ENCODE measurements at places on chromosomes 7 and 10.

GRCh38 chr7:52500841-52501240 lies 534.6 kb upstream of the POM121L12 start:
- peak; percentile 43 for DNase-seq

DNA sequence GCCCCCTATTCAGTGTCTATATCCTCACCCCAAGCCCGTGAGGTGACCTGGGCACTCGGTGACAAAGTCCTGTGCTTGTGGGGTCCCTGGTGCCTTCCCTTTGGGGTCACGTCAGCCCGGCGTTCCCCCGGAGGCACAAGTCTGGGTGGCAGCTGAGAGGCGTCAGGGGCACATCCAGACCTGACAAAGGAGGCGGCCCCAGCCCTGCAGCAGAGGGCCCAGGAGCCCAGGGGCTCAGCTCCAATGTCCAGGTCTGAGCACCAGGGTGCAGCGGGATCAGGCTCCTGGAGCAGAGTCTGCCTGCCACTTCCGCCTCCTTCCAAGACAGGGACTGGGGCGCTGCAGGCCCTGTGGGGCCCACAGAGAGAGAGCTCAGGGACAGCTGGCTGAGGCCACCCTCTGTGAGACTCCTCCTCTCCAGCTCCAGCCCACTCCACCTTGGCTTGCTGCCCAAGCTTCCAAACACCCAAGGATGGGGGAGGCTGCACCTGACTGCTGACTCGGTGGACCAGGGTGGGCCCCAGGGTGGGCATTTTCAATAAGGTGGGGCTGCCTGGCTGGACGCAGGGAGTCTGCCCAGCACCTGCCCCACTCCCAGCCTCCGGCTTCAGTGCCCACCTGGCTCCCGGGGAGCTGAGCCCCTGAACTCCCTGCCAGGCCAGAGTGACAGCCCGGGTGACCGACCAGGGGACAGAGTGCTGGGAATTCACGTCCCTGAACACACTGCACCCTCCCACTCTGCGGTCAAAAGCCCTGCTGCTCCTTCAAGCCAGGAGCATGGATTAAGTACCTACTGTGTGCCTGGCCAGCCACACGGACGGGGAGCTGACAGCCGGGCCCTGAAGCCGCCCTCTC lies 1.0 kb upstream of the KNDC1 start:
- DNase-seq, result no peak

- no peak for DNase-seq
Measured at GRCh38 chr10:51188866-51189265, 114.6 kb downstream of the PRKG1 start.

DNA sequence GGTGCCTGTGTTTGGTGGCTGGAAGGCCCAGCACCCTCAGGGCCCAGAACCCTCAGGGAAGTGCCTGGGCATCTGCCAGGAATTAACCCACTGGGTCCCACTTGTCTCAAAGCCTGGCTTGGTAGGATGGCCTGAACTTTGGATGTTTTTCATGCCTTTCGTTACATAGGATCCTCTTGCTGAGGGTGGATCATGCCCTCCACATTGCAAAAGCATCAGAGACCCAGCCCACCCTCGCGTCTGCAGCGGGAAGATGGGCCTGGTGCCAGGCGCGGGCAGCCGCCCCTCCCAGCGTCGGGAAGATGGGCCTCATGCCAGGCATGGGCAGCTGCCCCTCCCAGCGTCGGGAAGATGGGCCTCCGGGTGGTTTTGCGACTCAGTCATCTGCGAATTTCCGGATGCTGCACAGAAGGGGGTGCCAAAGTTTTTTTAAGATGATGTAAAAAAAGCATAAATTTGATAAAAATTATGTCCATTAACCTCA lies 51.9 kb upstream of the PRKAR1B start:
- DNase-seq, result no peak

DNA sequence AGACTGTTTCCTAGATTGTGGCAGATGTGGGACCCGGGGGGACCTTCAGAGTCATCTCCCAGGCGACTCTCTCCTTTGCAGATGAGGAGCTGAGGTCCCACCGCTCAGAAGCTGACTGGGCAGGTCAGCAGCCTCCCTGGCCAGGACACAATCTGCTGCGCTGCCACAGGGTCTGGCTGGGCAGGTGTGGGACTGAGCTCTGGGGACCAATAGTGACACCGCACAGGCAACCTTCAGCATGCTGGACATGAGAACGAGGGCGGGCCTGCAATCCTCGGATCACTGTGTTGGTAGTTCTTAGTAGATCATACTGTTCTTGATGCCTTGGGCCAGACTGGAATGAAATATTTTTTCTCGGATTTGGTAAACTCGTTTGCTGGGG lies 20.5 kb upstream of the CRYGN start:
- DNase-seq, result no peak

- peak; percentile 18 for DNase-seq
Measured at GRCh38 chr7:140214075-140214684, 37.4 kb upstream of the KDM7A start.

- peak; percentile 87 for DNase-seq
Measured at GRCh38 chr10:44801383-44802327, 109.5 kb upstream of the TMEM72 start.

DNA sequence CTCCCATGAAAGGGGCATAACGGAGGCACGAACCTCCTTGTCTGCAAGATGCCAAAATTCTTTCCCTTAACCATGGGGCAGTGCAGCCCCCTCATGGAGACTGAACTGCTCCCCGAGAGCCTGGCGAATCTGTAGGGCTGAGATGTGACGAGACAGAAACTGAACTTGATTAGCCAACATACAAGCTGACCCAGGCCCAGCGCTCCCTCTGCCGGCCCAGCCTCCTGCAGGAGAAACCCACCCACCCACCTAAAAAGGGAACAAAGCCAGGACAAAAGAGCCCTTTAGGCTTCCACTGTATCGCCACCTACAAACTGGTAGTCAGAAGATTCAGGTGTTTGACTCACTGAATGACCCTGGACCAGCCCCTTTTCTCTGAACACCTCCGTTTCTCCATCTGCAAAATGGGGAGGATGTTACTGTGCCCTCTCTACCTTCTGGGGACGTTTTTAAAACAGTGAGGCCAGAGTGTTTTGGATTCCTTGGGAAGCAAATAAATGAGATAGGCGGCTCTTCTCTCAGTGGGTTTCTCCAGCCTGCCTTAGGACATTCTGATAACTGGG lies 58.4 kb downstream of the C10orf105 start:
- no peak for DNase-seq

DNA sequence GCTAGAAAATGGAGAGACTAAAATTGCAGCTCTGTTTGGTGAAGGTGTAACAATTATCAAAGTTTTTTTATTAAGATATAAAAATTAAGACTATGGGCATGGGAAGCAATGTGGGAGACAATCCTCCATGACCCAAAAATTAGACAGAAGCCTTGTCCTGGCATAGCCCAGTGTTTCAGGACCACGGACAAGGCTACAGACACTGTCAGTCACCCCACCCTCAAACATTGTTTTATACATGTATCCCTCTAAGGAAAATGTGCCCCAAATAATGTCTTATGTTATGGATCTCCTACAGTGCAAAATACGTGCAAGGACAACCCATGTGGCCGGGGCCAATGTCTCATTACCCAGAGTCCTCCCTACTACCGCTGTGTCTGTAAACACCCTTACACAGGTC lies 24.0 kb downstream of the HABP2 start:
- no peak for DNase-seq

DNA sequence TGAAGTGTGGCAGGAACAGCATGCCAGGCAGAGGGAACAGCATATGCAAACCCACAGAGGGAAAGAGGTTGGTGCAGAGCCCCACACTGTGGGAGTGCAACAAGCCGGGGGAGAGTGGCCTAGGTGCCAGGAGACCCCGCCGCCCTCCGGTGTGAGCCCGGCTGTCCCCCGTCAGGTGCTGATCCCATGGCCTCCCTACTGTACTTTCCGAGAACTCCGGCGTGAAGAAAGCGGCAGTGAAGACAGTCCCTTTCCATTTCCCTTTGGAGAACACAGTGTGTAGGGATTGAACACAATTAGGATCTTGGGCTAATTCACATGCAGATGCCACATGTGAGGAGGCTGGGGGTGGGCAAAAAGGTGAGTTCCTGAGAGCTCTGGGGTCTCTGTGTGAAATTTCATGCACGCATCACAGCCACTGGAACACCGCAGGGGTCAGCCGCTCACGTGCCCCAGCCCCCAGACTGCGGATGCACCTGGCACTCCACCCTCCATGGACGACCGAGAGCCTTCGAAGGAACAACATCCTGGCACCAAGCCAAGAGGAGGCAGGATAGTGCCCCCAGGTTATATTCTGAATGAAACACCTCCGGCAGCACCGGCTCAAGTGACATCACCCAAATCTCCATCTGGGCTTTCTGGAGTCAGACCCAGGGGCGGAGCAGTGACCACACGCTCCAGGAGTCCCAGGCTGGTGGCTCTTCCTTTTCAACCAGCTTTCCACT lies 82.1 kb upstream of the PPP2R2D start:
- DNase-seq, result no peak

DNA sequence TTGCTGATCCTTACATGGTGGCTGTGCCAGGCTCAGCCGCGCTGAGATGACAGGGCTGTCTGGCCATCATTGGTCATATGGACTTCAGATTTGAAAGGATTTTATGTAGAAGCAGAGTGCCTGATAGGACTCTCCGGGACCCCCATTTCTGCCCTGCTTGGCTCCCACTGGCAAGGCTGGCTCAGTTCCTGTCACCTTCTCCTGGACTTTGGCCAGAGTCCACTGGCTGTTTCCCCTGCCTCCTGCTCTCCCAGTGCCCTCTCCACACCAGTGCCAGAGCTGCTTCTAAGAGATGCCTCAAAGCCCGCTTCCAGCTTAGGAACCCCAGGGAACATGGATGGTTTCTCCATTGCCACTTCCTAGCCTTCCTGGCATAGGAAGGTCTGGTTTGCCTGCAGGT lies 5.1 kb upstream of the SH2D4B start:
- no peak for DNase-seq

DNA sequence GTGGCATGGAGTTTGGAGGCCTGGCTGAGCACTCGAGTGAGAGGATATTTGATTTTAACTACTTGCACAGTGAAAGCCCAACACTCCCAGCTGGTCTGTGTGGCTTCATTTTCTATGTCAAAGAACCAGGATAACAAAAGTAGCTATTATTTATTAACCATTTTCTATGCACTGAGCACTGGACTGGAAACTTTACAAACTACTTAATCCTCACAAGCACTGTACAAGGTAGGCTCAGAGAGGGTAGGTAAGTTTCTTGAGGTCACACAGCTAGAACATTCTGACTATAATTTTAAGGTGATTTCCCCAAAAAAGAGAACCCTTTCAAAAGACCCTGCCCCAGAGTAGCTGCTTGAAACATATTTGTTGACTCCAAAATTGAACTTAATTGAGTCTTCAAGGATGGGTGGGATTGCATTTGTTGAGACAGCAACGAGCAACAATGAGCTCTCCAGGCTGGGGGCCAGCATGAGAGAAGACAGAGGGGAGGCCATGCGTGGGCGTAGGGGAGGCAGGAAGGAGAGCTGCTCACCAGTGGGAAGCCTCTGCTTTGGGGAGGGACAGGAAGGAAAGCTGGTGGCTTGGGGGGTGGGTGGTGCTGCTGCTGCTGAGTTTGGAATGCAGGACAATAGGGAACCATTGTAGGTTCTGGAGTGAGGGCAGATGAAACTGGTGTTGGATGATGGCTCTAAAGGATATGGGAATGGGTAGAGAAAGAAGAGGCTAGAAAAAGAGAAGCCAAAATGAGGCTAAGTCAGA lies 31.5 kb downstream of the FAM241B start:
- no peak for DNase-seq

DNA sequence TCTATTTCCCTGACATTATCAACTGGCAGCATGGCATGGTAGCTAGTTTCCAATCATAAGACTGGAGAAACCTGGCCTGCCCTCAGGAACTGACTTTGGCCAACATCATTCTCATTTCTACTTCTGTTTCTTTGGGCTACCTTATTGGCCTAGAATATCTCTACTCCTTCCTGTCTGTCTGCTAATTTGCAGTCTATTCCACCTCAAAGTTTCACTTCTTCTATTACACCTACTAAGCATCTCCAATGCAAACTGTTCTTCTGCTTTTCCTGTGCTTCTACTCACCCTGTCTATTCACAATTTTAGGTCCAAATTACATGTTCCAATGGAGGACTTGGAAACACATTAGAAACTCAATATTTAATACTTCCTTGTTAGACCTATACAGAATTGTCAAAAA lies 65.6 kb downstream of the ZNF503 start:
- no peak for DNase-seq

DNA sequence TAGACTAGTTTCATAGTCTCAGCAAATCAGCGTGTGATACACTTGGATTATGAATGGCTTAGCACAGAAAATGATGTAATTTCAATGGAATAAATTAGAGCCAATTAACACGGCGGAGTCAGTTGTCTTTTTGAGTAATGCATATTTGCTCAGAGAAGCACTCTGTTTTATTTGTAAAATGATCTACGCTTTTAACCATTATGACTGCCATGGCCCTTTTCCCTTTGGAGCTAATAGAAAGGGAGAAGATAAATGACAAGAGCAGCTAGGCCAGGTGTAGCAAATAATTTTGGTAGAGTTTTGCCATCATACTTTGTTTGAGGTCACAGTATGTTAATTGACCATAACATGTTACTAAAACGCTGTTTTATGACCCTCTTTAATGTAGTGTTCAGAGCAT lies 86.8 kb downstream of the GPR158 start:
- no peak for DNase-seq

DNA sequence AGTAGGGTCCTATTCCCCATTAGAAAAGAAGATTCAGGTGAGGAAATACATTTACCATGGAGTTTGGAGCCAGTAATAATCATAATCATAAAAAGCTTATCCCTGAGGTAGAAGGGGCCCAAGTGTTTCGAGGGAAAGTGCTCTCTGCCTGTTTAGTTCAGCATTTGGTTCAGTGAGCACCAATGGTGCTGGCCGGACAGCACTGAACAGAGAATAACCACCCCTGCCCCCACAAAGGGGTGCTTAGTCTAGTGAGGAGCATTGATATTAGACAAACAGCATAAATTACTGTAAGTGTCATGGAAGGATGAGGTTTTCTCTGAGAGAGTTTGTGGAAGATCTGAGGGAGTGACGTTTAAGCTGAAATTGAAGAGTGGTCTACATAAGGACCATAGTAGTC lies 21.6 kb upstream of the ATE1 start:
- DNase-seq, result no peak

- DNase-seq, result no peak
Measured at GRCh38 chr7:47031786-47032535, 550.0 kb downstream of the TNS3 start.

DNA sequence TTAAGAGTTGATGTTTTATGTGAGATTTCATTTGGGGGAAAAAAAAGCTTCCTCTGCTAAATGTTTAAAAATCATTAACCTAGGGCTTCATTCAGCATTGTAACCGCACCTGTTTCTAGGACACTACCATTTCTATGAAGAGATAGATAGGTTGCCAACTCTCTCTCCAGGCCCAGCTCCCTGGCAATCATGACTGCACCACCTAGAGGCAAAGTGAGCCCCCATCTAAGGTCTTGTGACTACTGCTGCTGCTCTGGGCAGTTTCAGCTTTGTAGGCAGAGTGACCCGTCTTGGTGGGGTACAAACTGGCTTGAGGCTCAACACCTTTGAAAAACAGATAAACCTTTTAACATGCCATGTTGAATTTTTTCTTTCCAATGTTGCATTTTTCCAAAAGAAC lies 27.3 kb upstream of the MRC1 start:
- DNase-seq, result no peak

GRCh38 chr7:266851-267840 lies 22.8 kb upstream of the FOXL3 start:
- DNase-seq, result no peak
